D721Med (cell line): ENCODE measurements at places on chromosomes 3 and 15.

GRCh38 chr3:58251631-58252035, 14.0 kb downstream of the ABHD6 start:
- DNase-seq: no peak

DNA sequence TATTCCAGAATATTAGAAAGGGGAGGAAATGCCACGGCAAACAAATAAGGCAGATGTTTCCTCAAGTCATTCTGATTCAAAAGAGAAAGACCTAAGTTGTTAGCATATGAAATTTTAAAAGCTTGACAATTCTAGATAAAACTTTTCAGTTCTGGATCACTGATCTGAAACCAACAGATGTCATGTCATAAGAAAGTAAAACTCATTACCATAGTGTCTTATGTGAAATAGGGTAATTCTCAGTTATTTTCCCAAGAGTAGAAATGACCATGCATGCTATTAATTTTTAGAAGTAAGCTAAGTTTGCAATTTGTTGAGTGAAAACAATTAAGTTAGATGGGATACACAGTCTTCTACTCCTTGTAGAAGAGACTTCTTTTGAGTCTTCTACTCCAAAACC, 630.3 kb downstream of the NAALADL2 start:
- no peak for DNase-seq

DNA sequence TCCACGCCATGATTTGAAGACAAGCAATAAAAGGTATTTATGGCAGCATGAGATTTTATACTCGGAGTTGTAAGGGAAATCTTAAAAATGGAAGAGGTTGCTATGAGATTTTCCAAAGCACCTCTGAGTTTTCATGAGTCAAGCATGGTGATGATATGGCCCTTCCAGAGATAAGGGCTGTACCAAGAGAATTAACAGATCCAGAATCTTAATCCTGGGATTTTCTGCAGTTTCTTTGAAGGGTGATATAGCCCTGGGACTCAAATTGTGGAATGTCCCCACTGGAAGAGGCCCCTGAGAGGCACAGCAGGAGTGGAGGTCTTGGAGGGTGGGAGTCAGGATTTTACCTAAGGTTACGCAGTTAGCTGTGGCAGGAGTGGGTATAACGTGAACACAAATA, 243.3 kb downstream of the ZNF621 start:
- no peak for DNase-seq

DNA sequence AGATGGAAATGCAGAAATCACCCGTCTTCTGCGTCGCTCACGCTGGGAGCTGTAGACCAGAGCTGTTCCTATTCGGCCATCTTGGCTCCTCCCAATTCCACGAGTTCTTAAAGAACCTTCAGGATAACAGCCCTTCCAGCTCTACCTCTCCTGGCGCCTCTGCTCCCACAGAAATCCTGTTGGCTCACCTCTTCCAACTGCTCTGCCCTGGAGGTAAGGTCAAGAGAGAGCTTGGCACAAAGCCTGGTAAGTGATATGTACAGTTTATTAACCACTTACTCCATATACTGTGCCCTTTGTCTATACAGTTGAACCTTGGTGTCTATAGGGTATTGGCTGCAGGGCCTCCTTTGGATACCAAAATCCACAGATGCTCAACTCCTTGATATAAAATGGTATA, 17.8 kb upstream of the FGF12 start:
- no peak for DNase-seq

GRCh38 chr15:61447981-61448380, 218.9 kb upstream of the RORA start:
- DNase-seq: no peak

DNA sequence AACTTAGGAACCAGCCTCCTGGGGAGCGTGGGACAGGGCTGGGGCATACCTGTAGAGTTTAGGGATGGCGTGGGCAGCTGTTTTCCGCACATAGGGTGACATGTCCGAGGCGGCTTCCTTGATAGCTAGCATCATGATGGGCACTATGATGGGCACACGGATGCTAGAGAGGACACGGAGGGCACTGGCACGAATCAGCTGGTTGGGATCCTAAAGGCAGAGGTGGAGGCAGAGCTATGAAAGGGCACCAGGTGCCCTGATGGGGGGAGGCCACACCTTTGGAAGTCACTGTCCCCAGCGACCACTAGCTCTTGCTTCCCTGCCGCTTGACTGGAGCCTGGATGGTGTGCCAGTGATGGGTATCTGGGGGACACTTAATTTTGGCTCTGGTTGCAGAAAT, 28.3 kb downstream of the AP3B2 start:
- DNase-seq: no peak

GRCh38 chr15:25742041-25742730, 120.9 kb downstream of the ATP10A start:
- no peak for DNase-seq
